ENCODE measurements at places on chromosomes 11 and 22.

GRCh38 chr11:79259800-79260199, 181.0 kb downstream of the TENM4 start:
- no peak for DNase-seq

- no peak for DNase-seq
Observed at GRCh38 chr11:17268902-17269301, 7.6 kb upstream of the NUCB2 start.

DNA sequence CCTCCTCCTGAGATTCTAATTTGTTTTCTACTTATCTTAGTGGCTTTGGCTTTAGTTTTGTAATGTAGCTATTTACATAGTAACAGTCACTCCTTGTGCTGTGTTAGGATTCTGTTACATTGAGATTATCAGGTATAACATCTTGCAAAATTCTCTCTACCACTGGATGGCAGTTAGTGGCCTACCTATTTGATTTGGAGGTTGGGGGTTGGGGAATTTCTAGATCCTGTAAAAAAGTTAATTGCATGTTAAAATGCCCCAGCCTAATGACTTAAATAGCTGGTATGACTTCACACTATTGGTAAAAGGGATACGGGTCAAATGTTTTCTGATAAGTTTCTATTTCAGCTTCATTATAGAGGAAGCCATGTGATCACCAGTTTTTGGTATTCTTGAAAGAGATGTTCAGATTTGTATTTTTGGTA, 2.8 kb downstream of the GRK3 start:
- DNase-seq = no peak

GRCh38 chr22:20868025-20868962, 9.5 kb downstream of the SNAP29 start:
- no peak for DNase-seq

GRCh38 chr11:100715165-100715761, 28.2 kb downstream of the ARHGAP42 start:
- DNase-seq = no peak

GRCh38 chr11:85279267-85279666, 347.9 kb downstream of the DLG2 start:
- DNase-seq = no peak
